Stimulated activated CD4-positive, alpha-beta T cell treated with anti-CD3 and anti-CD28 coated beads, Interleukin-1b, Interleukin-23, amount 100 ng/mL, for 1 hour (primary cell): ENCODE measurements at places on chromosomes 6 and 20.
A peak's percentile ranks its signal among the peaks of the same experiment; 100 is the strongest.

DNA sequence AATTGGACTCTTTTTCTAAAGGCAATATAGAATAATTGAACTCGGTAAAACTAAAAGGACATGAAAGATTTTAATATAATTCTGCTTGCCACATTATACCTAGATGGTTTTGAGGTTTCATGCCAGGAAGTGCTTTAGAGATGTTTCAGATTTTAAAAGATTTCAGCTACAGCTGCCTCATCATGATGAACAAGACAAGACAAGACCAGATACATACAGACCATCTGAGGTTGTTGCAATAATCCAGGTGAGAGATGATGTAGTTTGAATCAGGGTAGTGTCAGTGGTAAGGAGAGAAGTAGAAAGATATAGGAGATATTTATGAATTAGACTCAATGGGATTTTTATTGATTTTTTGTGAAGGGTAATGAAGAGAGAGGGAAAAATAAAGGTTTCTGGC is 374.3 kb upstream of the HSF2 start:
- DNase-seq = no peak

- DNase-seq = peak; percentile 56
These were observed 37.5 kb downstream of the NOX3 start for GRCh38 chr6:155418017-155418761.

DNA sequence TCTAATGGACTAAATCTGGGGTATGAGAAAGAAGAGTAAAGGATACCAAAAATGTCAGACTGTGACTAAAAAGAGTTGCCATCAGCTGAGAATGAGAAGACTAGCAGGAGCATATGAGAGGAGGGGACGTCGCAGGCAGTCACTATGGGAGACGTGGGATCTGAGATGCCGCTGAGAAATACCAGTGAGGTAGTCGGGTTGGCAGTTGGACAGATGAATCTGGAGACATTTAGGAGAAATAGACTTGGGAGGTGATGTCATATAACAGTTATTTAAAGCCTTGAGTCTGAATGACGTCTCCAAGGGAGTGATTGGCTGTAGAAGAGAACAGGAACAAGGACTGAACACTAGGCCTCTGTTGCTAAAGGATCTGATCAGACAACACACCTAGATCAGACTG is 51.5 kb upstream of the TRIM26 start:
- no peak for DNase-seq

GRCh38 chr6:38080889-38081288 is 261.4 kb downstream of the ZFAND3 start:
- no peak for DNase-seq

DNA sequence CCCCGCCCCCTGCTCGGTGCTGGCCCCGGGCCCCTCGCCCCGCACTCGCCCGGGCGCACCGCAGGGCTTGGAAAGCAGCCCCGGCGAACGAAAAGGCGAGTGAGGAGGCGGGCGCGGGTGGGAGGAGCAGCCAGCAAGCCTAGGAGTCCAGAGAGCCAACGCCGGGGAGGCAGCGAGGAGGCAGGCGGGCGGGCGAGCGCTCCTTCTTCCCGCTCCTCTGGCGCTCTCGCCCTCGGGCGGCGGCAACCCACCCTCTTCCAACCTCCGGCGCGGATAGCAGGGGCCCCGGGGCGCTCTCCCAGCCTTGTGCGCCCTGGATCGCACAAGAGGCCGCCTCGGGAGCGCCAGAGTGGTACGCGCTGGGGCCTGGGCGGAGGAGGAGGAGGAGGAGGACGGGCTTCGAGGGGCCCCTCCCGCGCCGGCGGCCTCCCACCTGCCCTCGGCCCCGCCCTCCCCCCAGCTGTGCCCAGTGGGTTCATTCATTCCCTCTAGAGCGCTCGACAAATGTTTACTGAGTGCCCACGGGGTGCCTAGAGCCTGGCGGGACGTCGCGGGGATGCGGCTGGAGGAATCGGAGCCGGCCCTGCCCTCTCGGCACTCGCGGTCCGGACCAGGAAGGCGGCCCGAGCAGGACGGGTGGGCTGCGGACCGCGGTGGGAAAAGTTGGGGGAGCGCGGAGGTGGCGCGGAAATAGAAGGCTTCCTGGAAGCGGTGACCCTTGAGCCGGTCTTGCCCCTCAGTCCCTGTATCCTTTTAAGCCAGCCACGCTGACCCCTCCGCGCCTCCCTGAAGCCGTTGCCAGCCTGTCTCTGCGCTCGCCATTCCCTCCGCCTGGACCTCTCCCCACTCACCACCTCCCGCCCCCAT is at the start of gene BMP7:
TSS of gene BMP7 (minus strand) at position 351 of the 867 bp plus-strand sequence. CDS start 519 bp downstream, outside the sequence.
- no peak for DNase-seq

DNA sequence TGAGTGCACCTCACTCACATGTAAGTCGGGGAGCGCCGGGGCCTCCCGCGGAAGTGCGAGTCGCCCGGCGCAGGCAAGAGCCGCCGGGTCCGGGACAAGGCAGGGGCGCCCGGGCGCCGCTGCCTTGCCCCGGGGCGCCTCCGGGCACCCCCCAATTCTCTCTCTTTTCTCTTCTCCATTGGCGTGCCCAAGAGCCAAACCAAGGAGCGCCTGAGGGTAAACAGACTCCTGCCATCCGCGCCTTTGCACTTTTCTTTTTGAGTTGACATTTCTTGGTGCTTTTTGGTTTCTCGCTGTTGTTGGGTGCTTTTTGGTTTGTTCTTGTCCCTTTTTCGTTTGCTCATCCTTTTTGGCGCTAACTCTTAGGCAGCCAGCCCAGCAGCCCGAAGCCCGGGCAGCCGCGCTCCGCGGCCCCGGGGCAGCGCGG is 36.8 kb downstream of the GNAS start:
- DNase-seq = no peak

DNA sequence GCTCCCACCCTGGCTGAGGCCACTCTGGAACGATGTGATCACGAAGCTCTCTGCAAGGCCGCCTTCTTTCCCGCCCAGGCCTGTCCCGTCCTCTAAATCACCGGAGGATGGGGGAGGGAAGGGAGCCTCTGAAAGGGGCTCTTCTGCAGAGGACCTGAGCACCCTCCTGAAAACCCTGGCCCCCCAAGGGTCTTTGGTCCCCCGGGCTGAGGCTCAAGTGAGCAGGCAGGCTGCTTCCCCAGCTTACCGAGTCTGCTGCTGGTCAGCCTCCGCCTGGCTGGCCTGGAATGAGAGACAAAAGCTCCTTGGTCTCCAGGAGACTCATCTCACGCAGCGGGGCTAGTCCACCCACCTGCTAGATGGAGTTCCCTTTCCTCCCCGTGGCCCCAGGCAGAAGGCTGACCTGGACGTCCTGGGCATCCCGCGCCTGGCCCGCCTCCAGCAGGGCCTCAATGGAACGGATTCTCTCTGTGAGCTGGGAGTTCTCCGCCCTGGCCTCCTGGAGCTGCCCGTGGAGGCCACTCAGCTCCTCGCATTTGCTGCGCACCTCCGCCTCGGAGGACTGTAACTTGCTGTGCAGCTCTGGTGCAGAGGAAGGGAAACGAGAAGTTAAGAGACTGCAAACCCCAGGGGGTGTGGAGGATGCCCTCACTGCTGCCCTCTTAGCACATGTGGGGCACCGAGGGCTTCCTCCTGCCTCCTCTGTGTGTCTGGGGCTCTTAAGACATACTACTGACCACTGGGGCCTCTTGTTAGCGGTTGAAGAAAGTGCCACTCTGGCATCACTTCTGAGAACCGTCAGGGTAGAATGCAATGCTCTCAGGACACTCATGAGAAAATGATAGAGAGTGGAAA is 54.7 kb downstream of the RRBP1 start:
- no peak for DNase-seq

- DNase-seq = no peak
These were observed 11.4 kb downstream of the GPX5 start for GRCh38 chr6:28537065-28537464.

GRCh38 chr6:81166770-81167169 is 585.7 kb downstream of the TENT5A start:
- no peak for DNase-seq

DNA sequence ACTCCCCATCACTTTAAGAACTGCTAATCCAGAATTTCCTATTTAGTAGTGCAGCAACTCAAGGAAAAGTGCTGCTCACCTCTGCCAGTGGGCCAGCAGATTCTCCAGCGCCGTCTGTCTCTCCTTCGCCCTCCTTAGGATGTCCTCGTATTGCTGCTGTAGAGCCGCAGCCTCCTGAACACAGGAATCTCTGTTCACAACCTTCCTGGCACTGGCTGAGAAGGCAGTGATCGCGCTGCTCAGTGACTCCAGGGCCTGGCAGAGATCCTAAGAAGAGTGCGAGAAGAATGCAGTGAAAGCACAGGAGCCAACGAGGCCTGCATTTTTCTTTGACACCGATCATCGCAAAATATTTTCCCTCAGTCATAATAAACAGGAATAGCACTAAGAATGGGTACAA is 209.0 kb downstream of the SYNE1 start:
- DNase-seq = no peak

DNA sequence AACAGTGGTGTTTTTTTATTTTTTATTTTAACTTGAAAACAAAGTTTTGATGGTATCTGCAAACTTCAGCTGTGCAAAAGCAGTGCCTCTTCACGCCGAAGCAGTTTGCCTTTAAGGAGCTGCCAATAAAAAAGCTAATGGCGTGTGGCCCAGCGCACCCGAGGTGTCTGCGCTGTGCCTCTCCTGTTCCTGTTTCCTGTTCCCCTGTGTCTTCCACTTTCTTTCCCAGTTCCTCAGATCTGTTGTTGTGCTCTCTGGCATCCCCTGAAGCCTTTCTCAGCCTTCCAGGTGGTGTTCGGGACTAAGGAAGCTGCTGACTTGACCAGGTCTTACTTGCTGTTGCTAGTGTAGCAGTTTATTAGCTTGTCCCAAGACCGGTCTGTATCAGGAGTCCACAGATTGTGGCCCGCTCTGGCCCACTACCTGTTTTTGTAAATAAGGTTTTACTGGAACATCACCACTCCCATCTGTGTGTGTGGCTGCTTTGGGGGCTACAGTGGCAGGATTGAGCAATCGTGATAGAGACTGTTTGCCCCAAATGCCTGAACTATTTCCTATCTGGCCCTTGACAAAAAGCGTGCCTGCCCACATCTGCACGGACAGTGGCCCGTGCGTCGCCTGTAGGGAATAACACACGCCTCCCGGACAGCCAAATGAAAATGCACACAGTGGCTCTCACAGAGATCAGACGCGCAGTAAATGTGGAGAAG is 178.3 kb downstream of the TMEM242 start:
- no peak for DNase-seq

DNA sequence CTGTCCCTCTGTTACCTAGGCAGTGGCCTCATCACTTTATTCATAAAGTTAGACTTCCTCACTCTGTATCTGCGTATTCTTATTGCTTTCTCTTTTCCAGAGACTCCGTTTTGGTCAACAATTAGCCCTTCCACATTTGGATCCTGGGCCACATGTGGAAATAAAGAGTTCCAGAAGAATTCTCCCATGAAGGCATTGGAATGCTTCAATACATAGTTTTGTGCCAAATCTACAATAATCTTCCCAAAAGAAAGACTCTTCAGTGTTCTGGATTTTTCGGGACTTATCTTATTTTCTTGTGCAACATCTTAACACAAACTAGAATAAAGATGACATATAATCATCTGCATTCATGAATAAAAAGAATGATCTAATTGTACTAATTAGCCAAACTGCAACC is 187.7 kb upstream of the BMP2 start:
- DNase-seq = no peak

GRCh38 chr6:23559587-23560343 is 566.2 kb upstream of the NRSN1 start:
- DNase-seq = no peak

DNA sequence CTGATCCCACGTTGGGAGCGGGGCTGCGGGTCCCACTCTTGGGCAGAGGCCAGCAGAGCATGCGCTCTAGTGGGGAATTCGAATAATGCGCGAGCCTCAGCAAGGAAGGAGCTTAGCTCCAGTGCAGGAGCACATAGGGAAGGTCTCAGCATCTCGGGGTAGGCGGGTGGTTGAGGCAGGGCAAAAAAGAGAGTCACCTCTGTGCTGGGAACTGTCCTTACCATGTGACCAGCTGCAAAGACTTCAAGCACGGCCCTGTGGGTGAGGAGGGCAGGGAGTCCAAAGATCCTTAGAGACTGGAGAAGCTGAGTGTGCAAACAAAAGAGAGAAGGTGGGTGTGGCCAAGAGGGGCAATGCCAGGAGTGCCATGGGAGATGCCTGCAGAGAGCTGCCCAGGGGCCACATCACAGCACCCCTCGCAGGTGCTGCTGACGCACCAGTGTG is 79.2 kb upstream of the CD93 start:
- DNase-seq = no peak

- no peak for DNase-seq
These were observed 409.9 kb upstream of the SPTLC3 start for GRCh38 chr20:12598894-12599293.

DNA sequence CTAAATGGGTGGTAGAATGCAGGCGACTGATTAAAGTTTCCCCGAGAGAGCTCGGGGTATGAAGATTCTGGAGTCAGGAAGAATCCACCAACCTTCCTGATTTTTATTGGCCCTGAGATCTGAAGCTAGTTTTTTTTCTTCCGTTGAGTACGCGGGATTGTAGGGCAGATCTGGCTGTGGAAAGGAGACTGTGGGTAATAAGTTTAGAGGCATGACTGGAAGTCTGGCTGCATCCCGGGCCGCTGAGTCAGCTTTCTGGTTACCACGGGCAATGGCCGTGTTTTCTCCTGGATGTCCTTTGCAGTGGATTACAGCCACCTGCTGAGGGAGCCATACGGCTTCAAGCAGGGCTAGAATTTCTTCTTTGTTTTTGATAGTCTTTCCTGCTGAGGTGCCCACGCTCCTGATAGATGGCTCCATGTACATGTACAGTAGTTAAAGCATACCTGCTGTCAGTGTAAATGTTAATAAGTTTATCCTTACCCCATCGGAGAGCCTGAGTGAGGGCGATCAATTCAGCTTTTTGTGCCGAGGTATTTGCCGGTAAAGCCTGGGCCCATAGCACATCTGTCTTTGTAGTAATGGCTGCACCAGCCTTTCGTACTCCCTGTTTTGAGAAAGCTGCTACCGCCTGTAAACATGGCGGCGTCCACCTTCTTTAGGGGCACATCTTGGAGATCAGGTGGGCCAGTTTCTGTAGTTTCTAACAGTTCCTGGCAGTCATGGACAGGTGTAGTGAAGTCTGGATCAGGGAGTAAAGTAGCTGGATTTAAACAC is 154.0 kb downstream of the TRIM27 start:
- DNase-seq = no peak

DNA sequence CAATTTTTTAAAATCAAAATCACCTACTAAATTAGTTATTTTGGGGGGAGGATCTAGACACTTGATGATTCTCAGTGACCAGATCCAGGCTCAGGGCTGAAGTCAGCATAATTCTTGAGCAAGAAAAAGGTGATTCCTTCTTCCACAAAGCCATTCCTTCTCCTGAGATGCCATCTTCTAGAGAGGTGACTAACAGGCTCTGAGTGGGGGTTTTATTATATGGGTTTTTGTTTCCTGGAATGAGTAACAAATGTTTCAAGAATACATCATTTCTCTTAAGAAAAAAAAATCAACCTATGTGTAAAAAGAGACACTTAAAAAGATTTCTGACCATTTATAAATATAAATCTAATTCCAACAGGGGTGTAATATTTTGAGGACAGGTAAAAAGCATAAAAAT is 154.3 kb downstream of the NFATC2 start:
- DNase-seq = no peak
